Activated CD8-positive, alpha-beta T cell treated with anti-CD3 and anti-CD28 coated beads for 36 hours (primary cell): ENCODE measurements at places on chromosomes 2 and 18.

DNA sequence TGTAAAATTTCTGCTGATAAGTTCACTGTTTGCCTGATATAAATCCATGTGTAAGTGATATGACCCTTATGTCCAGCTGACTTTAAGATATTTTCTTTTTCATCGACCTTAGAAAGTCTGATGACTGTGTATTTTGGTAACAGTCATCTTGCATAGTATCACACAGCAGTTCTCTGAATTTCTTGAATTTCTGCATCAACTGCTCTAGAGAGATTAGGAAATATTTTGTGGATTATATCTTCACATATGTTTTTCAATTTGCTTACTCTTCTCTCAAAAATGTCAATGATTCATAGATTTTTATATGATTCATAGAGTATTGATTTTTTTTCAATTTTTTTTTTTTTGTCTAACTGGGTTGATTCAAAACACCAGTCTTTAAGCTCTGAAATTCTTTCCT is 945.3 kb downstream of the TRIB2 start:
- no peak for DNase-seq

DNA sequence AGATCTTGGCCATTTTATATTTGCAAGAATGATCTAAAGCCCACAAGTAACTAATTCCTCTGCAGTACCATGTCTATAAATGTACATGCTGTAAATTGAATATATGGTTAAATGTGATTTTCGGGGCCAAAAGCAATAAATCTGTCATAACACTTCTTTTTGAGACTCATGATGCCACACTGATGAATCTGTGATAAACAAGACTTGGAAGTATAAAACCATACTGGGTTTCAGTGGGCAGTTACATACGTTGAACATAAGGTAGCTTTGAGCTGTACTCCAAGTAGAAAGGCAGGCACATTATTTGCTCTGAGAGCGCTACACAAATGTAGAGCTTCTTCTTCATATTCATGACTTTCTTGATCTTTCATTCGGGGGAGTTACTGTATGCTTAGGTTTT is 792.2 kb downstream of the LRRTM4 start:
- no peak for DNase-seq

- DNase-seq, result no peak
These were observed 135.5 kb upstream of the ZSWIM2 start for GRCh38 chr2:186984481-186984880.

DNA sequence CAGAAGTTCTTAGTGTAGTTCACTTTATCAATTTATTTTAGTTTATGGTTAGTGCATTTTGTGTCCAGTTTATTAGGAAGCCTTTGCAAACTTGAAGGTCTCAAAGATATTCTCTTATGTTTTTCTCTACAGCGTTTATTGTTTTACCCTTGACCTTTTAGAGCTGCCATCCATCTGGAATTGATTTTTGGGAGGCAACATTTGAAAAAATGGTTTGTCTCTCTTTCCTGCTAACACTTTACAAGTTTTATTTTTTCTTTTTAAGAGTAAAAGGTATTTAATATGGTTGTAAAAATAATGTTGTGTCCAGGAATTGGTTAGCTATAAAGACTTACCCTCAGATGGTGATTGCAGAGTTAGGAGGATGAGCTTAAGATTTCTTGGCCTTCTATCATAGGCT is 14.0 kb downstream of the GORASP2 start:
- no peak for DNase-seq

DNA sequence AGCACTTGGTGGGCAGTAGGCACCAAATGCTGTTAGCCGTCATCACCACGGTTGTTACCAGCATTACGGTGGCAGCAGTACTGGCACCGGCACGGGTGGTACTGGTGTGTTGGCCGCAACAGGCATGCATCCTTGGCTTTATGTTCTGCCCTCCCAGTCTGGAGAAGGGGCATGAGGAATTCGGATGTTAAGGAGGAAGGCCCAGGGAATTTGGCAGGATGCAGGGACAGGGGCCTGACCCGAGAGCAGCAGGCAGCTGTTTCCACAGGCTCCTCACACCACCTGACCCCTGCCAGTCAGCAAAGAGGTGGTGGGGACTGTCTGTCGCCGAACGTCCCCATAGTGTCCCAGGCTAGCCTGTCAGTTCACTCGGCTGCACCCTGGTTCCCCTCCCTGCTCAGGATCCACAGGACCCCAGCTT is 79.0 kb downstream of the EDAR start:
- DNase-seq, result no peak

DNA sequence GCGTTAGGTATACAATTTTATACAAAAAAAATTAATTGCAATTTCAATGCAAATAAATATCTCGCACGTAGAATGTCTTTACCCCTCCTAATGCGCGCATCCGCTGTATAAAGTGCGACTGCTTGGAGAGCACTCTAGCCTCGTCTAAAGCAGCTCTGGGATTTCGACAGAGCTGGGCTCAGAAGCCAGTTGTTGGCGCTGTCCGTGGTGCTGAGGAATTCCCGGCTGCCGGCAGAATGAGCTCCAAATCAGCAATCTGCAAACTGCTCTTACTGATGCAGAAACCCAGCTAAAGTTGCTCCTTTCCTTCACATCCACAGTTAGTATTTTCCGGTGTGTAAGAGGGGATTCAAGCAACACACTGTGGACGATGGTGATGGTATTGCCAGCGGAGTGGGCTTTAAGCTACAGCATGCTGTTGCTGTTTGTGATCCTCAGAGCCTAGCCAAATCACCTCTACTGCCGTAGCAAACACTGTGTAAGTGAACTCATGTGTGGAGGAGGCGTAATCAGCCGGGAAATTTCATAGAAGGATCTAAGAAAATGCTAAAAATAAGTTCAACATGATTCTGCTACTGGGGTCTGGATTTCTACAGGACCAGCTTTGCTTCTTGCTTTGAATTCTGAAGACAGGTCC is at the start of gene VWC2L:
VWC2L (plus strand) TSS at position 137 of the 637 bp plus-strand sequence. CDS start 3,140 bp downstream, outside the sequence.
- peak; percentile 55 for DNase-seq

- no peak for DNase-seq
These were observed 3.8 kb upstream of the UGT1A5 start for GRCh38 chr2:233708942-233709341.

DNA sequence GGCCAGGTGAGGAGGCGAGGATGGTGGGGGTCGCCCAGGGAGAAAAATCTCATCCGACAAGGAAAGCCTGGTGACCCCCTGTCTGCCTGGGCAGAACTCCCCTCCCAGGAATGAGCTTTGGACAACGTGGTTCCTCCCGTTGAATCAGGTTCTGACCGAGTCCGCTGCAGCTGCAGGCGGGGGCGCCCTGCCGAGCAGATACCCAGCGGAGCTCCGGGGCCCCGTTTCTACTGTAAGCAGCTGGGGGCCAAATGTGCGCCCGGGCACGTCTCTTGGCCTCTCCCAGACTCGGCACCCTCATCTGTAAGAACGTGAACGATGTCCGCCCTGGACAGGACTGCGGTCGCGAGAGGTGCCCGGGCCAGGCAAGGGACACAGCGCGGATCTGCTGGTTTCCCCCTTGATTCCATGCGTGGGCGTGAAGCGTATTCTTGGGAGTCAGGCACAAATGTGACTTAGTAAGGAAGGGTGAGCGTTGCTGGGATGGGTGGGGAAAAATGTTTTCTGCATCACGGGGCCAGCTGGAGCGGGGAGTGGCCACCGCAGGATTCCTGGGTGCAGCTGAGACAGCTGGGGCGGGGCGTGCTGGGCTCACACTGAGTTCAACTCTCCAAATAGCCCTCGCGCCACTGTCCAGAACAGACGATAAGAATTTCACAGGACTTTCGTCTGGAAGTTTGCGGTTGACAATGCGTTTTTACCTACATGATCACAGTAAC is 20.2 kb upstream of the TUBB6 start:
- DNase-seq, result peak; percentile 20

DNA sequence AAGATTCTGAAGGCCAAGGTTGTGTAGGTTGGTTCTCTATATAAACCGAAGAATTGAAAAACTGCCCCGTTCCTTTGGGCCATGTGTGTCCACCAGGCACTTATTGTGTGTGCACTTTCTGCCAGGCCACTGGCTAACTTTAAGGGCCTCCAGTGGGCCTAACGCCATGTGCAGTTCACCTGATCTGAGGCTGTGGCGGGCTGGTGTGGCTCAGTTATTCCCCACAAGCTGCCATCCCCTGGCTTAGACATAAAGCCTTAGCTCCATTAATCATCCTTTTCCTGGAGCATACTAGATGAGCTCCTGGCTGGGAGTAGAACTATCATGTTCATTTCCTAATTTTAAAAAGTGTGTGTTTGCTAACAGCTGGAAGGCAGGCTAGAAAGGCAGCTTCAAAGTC is 304.1 kb upstream of the TNP1 start:
- DNase-seq, result no peak

GRCh38 chr2:71742953-71743601 is 289.7 kb downstream of the DYSF start:
- peak; percentile 36 for DNase-seq

- DNase-seq, result no peak
These were observed 74.3 kb downstream of the BIN1 start for GRCh38 chr2:127032621-127033020.

- no peak for DNase-seq
These were observed 225.8 kb downstream of the RNF152 start for GRCh38 chr18:61666876-61667590.

- no peak for DNase-seq
These were observed 542.2 kb downstream of the XIRP2 start for GRCh38 chr2:167430447-167430846.

DNA sequence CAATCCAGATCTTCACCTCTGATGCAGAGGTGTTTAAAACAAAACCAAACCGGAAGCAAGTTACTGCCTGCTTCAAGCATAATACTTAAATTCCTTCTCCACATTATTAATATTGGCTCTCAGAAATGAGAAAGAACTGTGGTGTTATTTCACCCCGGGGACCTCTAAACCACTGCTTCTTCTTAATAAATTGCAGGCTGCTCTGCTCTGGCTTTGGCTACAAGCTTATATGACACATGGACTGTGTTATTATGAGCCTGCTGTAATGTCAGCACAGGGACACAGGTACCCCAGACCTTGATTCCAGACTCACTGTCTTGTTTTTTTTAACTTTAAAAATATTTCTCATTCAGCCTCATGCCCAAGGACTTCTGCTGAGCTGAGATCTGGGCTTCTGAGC is 45.1 kb downstream of the ST6GAL2 start:
- DNase-seq, result no peak

DNA sequence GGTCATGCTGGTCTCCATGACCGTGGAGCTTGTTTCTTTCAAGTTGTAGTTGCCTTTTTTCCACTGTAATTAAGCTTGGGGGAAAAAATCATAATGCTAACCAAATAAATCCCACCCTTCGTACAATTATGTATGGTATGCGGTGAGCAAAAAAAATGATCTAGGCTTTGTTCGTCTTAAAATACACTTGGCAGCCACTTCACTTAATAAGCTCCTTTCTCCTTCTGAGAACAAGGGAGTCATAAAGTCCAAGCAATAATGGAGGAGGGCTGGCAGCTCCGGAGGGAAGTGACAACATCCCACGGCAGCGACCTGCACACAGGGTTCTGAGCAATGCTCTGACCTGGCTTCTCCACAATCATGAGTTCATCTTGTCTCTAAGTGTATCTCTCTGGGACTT is 91.2 kb upstream of the KLHL29 start:
- DNase-seq, result no peak

GRCh38 chr2:231219289-231219688 is 20.9 kb downstream of the ARMC9 start:
- DNase-seq, result no peak

DNA sequence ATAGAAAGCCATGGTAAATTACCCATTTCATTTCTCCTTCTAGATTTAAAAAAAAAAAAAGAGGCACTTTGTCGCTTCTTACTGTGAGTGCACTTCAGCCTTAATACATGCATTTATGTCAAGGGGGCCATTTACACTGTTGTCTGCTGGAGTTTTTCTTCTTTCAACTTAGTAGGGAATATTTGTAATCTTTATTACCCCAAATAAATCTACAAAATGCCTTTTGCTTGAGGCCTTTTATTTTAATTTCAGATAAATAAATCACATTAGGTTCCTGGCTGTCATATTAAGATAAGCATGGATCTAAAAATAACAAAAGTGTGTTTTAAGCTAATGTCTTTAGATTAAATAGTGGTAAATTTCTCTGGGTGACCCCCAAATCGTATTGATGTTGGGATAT is 276.0 kb downstream of the NCKAP5 start:
- no peak for DNase-seq

- no peak for DNase-seq
These were observed 48.4 kb downstream of the NEMP2 start for GRCh38 chr2:190486037-190486623.

- no peak for DNase-seq
These were observed 1221.1 kb upstream of the ACVR2A start for GRCh38 chr2:146623771-146624170.

GRCh38 chr18:40531051-40531450 is 1424.0 kb upstream of the PIK3C3 start:
- DNase-seq, result no peak

DNA sequence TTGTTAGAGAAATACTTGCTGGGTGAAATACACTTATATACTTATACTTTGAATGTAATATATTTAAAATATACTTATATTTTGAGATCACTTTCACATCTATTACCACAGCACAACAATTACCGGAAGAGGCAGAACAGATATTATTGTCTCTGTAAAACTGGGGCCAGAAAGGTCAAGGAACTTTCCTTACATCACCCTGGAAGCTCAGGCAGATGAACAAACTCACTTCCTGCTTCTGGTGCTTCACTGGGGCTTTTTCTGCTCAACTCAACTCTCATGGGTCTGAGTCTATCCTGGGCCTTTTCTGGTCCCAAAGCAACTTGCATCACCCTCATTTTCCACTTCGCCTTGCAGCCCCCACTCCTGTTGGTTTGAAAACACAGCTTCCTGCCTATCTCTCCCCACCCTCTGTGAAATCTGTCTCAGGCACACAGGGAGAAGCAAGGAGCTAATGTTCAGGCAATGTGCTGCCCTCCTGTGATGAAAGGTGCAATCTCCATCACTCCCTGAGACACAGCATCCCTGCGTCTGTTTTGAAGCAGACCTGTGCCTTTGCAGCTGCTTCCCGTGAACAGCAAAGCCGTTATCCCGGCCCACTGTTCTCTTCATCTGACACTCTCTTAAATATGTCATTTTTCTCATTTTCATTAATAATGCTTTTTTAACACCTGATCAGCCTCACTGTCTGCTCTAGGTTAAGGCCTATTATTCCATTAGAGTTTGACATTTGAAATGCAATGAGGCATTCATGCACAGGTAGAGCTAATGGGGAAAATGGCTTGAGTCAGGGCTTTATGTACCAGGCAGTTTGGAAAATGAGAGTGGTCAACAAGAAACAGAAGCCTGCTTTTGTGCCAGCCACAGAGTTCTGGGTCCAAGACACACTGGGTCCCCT is 251.9 kb upstream of the CHAC2 start:
- DNase-seq, result no peak

DNA sequence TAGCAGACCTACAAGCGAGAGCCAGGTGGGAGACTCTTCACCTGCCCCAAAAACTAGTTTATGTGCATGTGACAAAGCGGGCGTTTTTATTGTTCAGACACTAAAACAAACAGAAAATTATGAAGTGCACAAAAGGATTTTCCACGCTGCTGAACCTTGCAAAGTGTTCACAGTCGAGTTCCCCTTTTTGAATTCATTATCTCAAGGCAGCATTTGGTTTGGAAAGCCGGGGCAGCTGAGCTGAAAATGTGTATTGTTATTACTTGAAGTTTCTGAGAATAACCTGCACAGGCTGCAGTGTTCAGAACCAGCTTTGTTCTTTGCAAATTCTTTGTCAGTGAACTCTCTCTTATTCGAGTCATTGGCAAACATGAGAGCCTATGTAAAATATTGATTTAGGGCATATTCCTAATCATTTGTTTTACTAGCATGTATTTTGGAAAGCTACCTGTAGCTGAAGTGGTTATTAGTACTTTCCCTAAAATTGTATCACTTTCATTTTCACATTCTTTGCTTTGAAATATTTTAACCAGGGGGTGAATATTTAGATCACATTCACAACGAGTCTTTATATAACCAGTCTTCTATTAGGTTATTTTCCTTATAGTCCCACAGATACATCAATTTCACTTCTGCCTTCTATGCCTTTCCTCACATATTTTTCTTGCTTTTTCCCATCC is 59.5 kb downstream of the LRRTM1 start:
- no peak for DNase-seq
